ENCODE measurements at places on chromosomes 2 and 18. TPM values are rescaled to one million over a fixed set of nuclear protein-coding genes. Genes with fewer than 3 reads are reported as not detected.

DSG4 gene
- polyA plus RNA-seq, result not detected

CYS1 gene
- 1.2 TPM for polyA plus RNA-seq

CNDP1 gene
- polyA plus RNA-seq, result not detected

SIX2 gene
- polyA plus RNA-seq, result 1.1 TPM

CHRNA1 gene
- polyA plus RNA-seq, result 0.29 TPM

EFR3B gene
- polyA plus RNA-seq, result 0.62 TPM

IL1F10 gene
- polyA plus RNA-seq, result not detected

KLHL41 gene
- polyA plus RNA-seq, result 37.7 TPM

FBLN7 gene
- polyA plus RNA-seq, result 0.74 TPM

ANTXR1 gene
- 8.9 TPM for polyA plus RNA-seq

ZNF142 gene
- 10.2 TPM for polyA plus RNA-seq

DSG1 gene
- polyA plus RNA-seq, result 0.07 TPM

RNF25 gene
- 18.1 TPM for polyA plus RNA-seq

COPS9 gene
- 495 TPM for polyA plus RNA-seq

SP110 gene
- 11.3 TPM for polyA plus RNA-seq

CEP192 gene
- 4.9 TPM for polyA plus RNA-seq

PSMG2 gene
- 62.0 TPM for polyA plus RNA-seq

GALNT13 gene
- 0.01 TPM for polyA plus RNA-seq

UGT1A5 gene
- polyA plus RNA-seq, result not detected

ABCB11 gene
- 0.07 TPM for polyA plus RNA-seq

WNT10A gene
- polyA plus RNA-seq, result 0.01 TPM

C2orf66 gene
- polyA plus RNA-seq, result 0.03 TPM

STEAP3 gene
- 5.0 TPM for polyA plus RNA-seq

STAT4 gene
- polyA plus RNA-seq, result 2.2 TPM

LYG1 gene
- polyA plus RNA-seq, result 1.3 TPM

PCARE gene
- 0.04 TPM for polyA plus RNA-seq

PIKFYVE gene
- polyA plus RNA-seq, result 2.6 TPM

GALR1 gene
- under 0.01 TPM for polyA plus RNA-seq

SERPINB2 gene
- polyA plus RNA-seq, result not detected

CKAP2L gene
- not detected for polyA plus RNA-seq

B4GALT6 gene
- 0.61 TPM for polyA plus RNA-seq

PLGLB1 gene
- 0.83 TPM for polyA plus RNA-seq

HRH4 gene
- polyA plus RNA-seq, result not detected

SFXN5 gene
- polyA plus RNA-seq, result 9.5 TPM

ASB18 gene
- polyA plus RNA-seq, result 3.5 TPM

PLCL1 gene
- polyA plus RNA-seq, result 17.3 TPM
